DMS153 (cell line): ENCODE measurements at places on chromosomes 12 and 14.
A peak's percentile ranks its signal among the peaks of the same experiment; 100 is the strongest.

DNA sequence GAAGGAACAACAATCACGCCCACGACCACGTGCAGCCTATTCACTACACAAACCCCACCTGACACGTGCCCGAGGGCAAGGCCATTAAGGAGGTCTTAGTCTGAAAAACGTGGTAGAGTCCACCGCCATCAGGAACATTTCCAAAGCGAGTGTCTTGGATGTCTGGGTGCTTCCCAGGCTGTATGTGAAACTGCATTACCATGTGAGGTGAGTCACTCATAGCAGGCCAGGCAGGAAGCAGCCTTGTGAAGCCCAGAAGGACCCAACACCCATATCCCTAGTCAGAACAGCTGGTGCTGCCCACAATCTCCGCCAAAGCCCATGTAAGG, 3.3 kb upstream of the KRT79 start:
- DNase-seq: no peak

- DNase-seq: no peak
Observed at GRCh38 chr14:29240066-29240465, 473.5 kb downstream of the FOXG1 start.

DNA sequence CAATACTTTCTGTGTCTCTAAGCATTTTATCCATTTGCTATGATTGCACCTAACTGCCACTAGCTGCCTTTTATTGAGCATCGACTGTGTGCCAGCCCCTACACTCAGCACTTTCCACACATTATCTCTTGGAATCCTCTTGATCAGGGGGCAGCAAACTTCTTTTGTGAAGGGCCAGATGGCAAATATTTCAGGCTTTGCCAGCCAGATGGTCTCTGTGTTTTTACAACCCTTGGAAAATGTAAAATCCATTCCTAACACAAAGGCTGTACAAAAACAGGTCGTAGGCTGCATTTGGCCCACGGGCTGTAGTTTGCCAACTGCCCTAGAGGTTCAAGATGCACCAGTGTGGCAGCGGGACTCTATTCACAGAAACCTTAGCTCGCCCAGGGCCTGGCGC, 19.5 kb downstream of the FOXN4 start:
- no peak for DNase-seq

DNA sequence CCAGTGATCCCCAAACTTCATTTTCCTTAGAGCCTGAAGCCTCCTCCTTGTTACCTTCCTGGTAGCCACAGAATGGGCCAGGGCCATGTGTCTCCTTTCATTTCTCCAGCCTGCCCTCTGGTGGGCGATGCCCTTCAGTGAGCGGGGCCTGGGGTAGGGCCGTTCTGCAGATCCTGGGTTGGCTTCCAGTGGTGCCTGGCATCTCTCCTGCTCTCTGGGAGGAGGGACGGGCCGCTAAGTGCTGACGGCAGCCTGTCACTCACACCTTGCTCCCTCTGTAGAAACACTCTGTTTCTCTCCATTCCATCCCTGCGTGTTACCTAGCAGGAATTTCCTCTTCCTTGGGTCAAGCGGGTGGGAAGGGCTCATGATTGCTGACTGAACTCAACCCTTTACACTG, 232.1 kb downstream of the CACNA1C start:
- DNase-seq: peak; percentile 72

DNA sequence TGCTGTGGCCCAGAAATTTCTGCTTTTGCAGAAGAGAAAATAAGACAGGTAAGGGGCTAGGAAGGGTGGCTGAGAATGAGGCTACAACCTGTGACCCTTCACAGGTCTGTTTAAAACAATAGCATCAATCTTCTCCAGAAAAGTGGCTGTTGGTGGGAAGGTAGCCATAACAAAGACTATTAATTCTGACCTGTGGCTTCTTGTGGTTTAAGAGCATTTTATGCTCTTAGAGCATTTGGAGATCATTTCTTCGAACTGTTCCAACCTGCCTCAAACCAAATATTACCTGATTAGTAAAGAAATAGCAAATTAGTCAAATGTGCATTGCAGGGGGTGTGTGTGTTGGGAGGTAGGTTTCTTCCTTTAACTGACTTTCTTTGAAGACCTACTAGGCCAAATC, 15.2 kb upstream of the TCP11L2 start:
- no peak for DNase-seq

DNA sequence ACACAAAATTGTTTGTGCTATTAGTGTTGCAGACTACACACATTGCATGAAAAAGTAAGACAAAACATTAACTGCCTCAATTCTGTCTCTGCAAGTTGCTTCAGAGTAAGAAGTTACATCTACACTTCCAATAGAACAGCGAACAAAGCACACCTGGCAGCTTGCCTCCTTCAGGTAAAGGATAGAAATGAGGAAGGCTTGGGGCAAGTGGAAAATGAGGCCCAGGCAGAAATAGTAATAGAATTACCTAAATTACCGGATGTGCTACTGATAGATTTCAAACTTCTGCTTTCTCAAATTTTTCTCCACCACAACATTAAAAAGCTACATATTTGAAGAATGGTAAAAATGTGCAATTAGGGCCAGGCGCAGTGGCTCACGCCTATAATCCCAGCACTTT, 37.7 kb downstream of the CCDC175 start:
- no peak for DNase-seq

GRCh38 chr12:97637770-97638169, 175.2 kb downstream of the RMST start:
- DNase-seq: no peak

DNA sequence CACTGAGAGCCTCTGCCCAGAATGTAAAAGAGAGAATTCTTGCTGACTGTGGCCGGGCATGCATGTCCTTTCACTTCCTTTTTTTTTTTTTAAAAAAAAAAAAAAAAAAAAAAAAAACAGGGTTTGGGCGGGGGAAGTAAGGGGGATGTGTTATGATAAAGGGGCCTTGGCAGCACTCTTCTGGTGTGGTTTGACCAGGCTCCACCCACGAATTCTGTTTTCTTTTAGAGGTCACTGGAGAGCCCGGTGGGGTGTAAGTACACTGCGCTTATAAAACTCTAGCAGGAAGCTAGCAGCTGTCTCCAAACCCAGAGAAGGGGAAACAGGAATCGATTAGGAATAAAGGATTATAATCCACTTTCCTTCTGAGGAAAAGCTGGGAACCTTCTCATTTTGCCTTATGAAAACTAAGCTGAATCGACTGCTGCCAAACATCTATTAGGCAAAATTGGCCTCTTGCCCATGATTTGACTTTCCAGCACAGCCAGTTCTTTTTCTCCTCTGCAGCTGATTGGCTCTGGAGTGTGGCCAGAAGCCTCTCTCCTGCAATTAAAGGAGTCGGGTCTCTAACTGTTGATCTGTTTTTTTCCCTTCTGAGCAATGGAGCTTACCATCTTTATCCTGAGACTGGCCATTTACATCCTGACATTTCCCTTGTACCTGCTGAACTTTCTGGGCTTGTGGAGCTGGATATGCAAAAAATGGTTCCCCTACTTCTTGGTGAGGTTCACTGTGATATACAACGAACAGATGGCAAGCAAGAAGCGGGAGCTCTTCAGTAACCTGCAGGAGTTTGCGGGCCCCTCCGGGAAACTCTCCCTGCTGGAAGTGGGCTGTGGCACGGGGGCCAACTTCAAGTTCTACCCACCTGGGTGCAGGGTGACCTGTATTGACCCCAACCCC, 27.7 kb upstream of the HIGD1C start:
- DNase-seq: peak; percentile 76
